IMR-90 (cell line): ENCODE measurements at places on chromosomes 4 and X. TPM values are rescaled to one million over a fixed set of nuclear protein-coding genes. Genes with fewer than 3 reads are reported as not detected.

GATA1 gene
- total RNA-seq = not detected in 2 replicates

STPG2 gene
- not detected in 2 replicates for total RNA-seq

DMP1 gene
- not detected in 2 replicates for total RNA-seq

ART3 gene
- total RNA-seq = not detected in 2 replicates

IL3RA gene
- total RNA-seq = not detected in 2 replicates

MAOB gene
- 0.28 and 0.36 TPM in 2 replicates for total RNA-seq

MAGEA6 gene
- total RNA-seq = not detected in 2 replicates

TEX13B gene
- total RNA-seq = not detected in 2 replicates

FHDC1 gene
- under 0.01 TPM in 2 replicates for total RNA-seq

CYSLTR1 gene
- total RNA-seq = not detected in 2 replicates

F11 gene
- total RNA-seq = not detected in 2 replicates

TEX13C gene
- total RNA-seq = not detected in 2 replicates

PNMA6F gene
- not detected in 2 replicates for total RNA-seq

SORCS2 gene
- total RNA-seq = 0.28 and 0.36 TPM in 2 replicates

CSTF2 gene
- 27.8 and 30.3 TPM in 2 replicates for total RNA-seq

PDLIM3 gene
- total RNA-seq = 8.9 and 11.7 TPM in 2 replicates

TENM3 gene
- 127 and 173 TPM in 2 replicates for total RNA-seq

GPR101 gene
- not detected in 2 replicates for total RNA-seq

F9 gene
- total RNA-seq = not detected in 2 replicates

L1CAM gene
- 0.36 and 0.56 TPM in 2 replicates for total RNA-seq
